ENCODE measurements at places on chromosomes 4 and X.

GRCh38 chr4:156336511-156336910 is 382.8 kb upstream of the CTSO start:
- DNase-seq = no peak

GRCh38 chr4:186166852-186167512 is 24.4 kb upstream of the CYP4V2 start:
- no peak for DNase-seq

- DNase-seq = no peak
Measured at GRCh38 chrX:107760304-107761077, 15.1 kb downstream of the TSC22D3 start.

GRCh38 chr4:123083646-123084045 is 161.2 kb upstream of the NUDT6 start:
- no peak for DNase-seq

DNA sequence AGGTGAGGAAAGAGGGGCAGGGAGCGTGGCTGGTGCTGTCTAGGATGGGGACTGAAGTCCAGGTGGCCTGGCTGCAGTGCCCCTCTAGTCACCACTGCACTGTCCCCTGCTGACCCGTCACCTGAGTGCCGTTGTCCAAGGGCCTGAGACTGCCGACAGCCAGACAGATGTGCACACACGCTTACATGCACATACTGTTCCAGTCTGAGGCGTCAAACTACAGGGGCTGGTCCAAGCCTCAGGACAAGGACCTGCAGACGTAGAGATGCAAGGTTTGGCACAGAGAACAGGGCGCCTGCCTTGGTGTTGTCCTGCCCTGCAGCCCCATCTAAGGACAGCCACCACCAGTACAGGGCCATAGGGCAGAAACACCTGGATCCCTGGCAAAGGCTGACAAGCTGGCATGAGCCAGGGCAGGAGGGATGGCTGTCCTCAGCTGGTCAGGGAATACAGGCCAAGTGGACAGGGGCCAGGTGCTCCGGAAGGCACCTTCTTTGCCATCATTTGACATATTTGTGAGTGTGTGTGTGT is 1.7 kb downstream of the SLC2A9 start:
- DNase-seq = no peak

- DNase-seq = no peak
Measured at GRCh38 chr4:52689096-52689495, 30.0 kb upstream of the USP46 start.

DNA sequence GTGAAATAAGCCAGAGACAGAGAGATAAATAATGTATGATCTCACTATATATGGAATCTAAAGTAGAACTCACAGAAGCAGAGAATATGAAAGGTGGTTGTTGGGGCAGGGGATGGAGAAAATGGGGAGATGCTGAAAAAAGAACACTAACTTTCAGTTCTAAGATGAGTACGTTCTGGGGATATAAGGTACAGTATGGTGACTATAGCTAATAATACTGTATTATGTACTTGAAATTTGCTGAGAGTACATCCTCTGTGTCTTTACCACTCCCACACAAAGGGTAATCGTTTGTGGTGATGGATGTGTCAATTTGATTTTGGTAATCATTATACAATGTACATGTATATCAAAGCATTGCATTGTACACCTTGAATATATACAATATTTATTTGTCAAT is 6.6 kb downstream of the FBXL5 start:
- DNase-seq = no peak

DNA sequence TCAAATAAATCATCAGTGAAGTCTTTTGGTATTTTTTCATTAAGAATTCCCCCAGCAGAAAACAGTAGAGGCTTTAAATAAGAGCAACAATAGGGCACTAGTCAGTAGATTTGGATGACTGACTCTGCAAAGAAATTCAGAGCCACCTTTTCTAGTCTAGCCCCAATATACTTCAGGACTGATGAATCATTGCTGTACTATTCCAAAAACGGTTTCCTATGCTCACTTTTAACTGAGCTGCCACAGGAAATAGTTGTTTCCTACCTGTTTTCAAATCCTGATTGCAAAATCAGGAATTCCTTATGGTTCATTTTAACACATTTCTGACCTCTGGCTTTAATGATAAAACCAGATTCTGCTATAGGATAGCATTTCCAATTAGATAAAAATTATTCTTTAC is 171.6 kb downstream of the NR3C2 start:
- no peak for DNase-seq

GRCh38 chr4:80184053-80184824 is 13.1 kb upstream of the PRDM8 start:
- peak; percentile 77 for DNase-seq

GRCh38 chr4:89610236-89610635 is 226.7 kb downstream of the SNCA start:
- no peak for DNase-seq

- no peak for DNase-seq
Measured at GRCh38 chr4:173264245-173264644, 69.9 kb downstream of the HMGB2 start.

- no peak for DNase-seq
Measured at GRCh38 chr4:41287005-41287404, 30.3 kb downstream of the UCHL1 start.

GRCh38 chrX:110409925-110410324 is 51.3 kb downstream of the RTL9 start:
- DNase-seq = no peak

- no peak for DNase-seq
Measured at GRCh38 chr4:137129441-137129840, 402.9 kb downstream of the PCDH18 start.

- no peak for DNase-seq
Measured at GRCh38 chrX:16633754-16634153, 16.2 kb upstream of the S100G start.

- no peak for DNase-seq
Measured at GRCh38 chrX:96372313-96373046, 312.2 kb upstream of the DIAPH2 start.

- no peak for DNase-seq
Measured at GRCh38 chr4:82480771-82481505, 50.5 kb downstream of the ENOPH1 start.

- DNase-seq = no peak
Measured at GRCh38 chr4:66565801-66566200, 895.5 kb upstream of the EPHA5 start.

GRCh38 chr4:7980036-7980435 is 40.4 kb upstream of the AFAP1 start:
- no peak for DNase-seq

DNA sequence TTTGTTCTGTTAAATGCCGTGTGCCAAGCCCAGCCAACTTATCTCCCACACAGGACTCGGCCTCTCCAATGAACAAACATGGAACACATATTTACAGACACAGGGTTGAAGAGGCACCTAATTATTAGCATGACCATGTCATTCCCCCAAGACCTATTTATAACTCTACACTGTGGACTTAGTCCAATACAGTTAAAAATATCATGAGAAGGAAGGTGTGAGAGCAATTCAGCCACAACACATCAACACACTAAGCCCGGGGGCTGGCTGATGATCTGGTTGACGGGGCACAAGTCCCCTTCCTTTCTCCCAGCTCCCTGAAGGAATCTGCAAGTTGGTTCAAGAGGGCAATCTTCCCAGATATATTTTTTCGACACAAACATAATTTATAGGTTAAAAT is 28.1 kb downstream of the MANBA start:
- DNase-seq = no peak

GRCh38 chr4:44100456-44100855 is 348.2 kb downstream of the KCTD8 start:
- DNase-seq = no peak

DNA sequence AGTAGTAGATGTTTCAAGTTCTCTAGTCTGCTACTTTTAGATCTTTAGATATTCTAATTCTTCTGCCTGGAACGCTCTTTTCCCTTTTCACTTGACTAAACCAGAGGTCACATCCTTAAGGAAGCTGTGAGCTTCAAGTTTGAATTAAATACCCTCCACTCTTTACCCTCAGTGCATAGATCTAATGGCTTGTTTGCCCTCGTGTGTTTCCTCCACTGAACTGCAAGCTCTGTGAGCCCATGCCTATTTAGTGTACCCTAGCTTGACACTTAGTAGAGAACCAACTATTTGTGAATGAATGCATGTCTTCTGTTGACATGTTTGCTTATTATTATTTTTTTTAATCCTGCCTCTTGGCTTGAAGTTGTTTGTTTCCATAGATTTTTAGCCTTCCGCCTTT is 138.3 kb downstream of the PDE5A start:
- no peak for DNase-seq

- no peak for DNase-seq
Measured at GRCh38 chrX:27548624-27549023, 41.5 kb upstream of the DCAF8L2 start.

- no peak for DNase-seq
Measured at GRCh38 chr4:142095886-142096605, 459.7 kb downstream of the IL15 start.

- DNase-seq = no peak
Measured at GRCh38 chr4:181278941-181279340, 964.3 kb upstream of the TENM3 start.

- DNase-seq = no peak
Measured at GRCh38 chr4:163988865-163989264, 494.4 kb downstream of the TMA16 start.

DNA sequence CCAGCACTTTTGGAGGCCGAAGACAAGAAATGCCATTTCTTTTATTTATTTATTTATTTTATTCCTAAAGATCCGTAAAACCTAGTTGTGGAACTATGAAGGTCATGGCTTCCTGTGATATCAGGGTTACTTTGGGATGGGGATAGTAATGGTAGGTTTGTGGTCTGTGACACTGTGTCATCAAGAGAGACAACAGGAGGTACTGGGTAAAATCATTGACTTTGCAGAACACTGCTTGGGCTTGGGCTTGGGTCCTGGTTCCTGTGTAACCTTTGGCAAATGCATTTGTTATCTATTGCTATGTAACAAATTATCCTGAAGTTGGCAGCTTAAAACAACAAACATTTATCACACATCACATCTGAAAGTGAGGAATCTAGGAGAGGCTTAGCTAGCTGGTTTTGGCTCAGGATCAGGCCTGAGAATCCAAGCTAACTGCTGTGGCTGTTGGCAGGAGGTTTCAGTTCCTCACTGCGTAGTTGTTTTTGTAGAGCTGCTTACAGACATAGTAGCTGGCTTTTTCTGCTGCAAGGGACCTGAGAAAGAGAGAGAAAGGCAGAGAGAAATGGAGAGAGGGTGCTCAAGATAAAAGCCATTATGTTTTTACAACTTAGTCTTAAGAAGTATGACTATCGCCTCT is 576.4 kb upstream of the SLIT2 start:
- DNase-seq = no peak

- DNase-seq = no peak
Measured at GRCh38 chrX:149758068-149758714, 15.7 kb upstream of the HSFX1 start.

GRCh38 chr4:151417766-151418376 is 8.9 kb downstream of the FHIP1A start:
- DNase-seq = no peak

- no peak for DNase-seq
Measured at GRCh38 chr4:38280323-38280706, 320.1 kb downstream of the PTTG2 start.

DNA sequence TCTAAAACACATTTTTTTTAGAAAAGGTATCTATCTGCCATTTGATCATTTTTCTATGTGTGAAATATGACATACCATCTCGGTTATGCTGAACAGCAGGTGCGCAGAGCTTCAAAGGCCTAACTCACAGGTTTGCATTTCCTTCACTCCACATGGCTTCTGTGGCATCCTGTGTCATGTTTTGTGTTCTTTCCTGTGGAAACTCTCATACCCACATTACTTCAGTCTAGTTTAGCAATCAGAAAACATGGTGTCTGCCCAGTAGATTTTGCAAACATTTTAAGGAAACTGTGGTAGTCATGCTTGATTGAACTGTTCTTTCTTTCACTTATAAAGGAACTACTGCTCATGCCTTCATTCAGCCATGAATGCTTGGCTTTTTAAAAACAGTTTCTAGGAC is 11.3 kb upstream of the ARAP2 start:
- DNase-seq = no peak

DNA sequence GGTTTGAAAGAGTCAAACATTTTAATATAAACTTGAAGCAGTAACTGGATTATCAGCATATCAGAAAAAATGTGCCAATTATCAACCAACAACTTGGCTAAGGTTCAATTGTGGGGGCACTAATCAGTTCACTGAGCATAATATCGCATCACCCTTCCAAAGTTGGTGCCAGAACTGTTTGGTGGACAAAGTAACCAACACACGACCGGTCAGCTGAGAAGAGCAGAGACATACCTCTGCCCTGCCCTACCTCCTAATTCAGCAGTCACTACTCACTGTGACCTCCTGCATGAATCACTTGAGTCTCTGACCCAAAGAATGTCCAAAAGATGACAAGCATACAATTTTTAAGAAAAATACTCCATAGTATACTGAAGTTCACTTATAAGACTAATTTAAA is 53.2 kb downstream of the TSPAN5 start:
- no peak for DNase-seq

DNA sequence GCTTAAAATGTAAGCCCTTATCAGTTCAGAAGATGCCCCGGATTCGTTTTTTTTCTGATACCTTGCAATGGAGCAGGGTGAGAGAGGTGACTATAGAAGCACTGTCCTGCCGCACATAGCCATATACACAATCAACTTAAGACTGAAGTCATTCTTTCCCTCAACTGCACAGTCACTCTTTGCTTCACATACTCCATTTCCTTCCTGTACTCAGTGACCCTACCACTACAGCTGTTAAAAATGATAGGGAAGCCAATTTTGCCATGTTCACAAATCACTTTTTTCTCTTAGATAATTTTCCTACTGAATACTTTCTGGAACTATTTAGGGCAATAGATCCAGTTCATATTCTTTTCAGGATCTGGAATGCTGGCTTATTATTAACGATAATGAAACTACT is 300.0 kb downstream of the ANK2 start:
- no peak for DNase-seq

DNA sequence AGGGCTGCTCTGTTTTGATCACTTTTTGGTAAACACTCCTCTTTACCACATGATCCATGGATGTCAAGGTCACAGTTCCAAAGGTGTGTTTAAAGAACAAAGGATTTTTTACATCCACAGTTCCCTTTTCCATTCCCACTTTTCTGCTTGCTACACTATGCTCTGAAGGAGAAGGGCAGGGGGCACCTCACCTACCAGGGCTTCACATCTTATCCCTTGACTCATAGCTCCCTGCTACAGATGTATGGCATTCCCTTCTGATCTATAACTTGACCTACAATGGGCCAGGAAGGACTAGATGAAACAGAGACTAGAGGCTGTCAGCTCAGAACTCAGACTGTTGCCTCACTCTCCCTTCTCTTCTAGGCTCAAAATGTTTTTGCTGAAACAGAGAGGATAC is 233.1 kb upstream of the RPS6KA3 start:
- no peak for DNase-seq

GRCh38 chr4:143514497-143514896 is 995 bp downstream of the SMARCA5 start:
- no peak for DNase-seq
